Heart left ventricle (tissue), 16 donors: ENCODE measurements at places on chromosomes 12 and 14. TPM values are rescaled to one million over a fixed set of nuclear protein-coding genes. Genes with fewer than 3 reads are reported as not detected.

- DNase-seq = no peak
Measured at GRCh38 chr14:71863049-71863448, 69.2 kb upstream of the RGS6 start.

GRCh38 chr12:14510574-14510973 lies 57.1 kb downstream of the PLBD1 start:
- DNase-seq = no peak

The CLEC2A gene
- polyA plus RNA-seq = not detected

The ATF7IP gene
- 7.7 TPM for polyA plus RNA-seq

GRCh38 chr12:19695244-19696098 lies 256.2 kb downstream of the AEBP2 start:
- no peak for DNase-seq

GRCh38 chr12:54355104-54355815 lies 9.0 kb downstream of the GPR84 start:
- no peak for DNase-seq

DNA sequence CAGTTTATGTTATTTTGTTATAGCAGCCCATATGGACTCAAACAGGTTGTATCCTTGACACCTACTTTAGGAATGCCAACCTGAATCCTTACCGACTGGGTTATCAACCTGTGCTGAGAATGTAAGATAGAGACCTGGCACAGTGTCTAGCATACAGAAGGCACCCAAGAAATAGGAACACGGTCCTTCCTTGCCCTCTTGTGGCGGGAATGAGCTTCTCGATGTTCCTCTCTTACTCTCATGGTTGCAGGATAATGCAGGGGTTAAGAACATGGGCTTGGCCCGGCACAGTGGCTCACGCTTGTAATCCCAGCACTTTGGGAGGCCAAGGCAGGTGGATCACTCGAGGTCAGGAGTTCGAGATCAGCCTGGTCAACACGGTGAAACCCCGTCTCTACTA lies 6.5 kb downstream of the C12orf43 start:
- DNase-seq = no peak

The PMCH gene
- not detected for polyA plus RNA-seq

GRCh38 chr14:95876761-95877538 lies at the start of gene TUNAR:
Gene TUNAR, plus strand, starts transcription at chr14:95876832.
- no peak for DNase-seq

DNA sequence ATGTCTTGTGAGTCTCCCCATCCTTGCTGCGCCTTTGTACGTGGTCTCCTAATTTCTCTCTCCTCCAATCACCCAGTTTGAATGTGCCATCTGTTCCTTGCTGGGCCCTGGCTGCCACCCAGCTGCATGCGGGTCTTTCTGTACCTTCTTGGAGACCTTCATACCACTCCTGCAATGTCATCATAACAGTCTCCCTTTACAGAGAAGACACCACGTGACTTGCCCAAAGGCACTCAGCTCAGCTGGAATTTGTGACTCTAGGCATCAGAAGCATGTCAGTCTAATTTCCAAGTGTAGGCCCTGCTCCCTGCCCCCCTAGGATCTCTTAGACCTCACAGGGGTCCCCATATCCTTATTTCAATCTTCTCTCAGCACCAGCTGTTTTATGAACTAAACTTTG lies 284.2 kb downstream of the TTC8 start:
- DNase-seq = no peak
